Stimulated activated effector memory CD8-positive, alpha-beta T cell treated with anti-CD3 and anti-CD28 coated beads, Interleukin-12 subunit alpha, Interleukin-12 subunit beta, amount 100 ng/mL, for 72 hours (primary cell): ENCODE measurements at places on chromosomes 5 and 9.
A peak's percentile ranks its signal among the peaks of the same experiment; 100 is the strongest.

GRCh38 chr9:120928483-120929228, 2.1 kb upstream of the TRAF1 start:
- DNase-seq, result peak; percentile 60

DNA sequence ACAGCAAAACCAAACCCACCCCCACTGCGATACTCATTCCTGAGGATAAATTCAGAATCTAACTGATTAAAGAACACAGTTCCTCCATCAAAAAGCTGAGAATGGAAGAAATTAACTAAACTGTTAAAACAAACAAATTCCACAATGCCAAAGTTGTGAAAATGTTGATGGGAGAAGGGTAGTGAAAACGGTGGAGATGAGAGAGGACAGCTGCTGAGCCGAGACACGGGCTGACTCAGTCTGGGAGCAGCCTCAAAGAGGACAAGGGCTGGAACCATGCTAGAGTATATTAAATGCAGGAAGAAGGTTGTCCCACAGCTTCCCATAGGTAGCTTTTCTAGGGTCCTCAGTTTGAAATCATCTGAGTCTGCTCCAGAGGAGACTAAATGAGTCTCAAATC, 14.3 kb downstream of the ADAMTS12 start:
- DNase-seq, result no peak

DNA sequence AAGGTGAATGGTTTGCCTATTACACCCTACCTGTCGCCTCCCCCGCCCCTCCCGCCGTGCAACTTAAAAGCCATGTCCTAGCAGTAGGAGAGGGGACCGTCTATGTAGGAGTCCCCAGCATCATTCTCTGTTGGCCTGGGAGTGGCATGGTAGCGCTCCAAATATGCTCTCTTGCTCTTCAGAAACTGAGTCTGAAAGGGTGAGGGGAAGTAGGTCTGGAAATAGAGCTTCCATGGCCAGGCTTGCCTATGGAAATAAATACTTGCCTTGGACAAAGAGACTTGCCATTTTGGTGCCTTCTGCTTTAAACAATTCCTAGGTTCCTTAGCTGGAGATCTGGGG, 1.4 kb downstream of the RGS7BP start:
- no peak for DNase-seq

DNA sequence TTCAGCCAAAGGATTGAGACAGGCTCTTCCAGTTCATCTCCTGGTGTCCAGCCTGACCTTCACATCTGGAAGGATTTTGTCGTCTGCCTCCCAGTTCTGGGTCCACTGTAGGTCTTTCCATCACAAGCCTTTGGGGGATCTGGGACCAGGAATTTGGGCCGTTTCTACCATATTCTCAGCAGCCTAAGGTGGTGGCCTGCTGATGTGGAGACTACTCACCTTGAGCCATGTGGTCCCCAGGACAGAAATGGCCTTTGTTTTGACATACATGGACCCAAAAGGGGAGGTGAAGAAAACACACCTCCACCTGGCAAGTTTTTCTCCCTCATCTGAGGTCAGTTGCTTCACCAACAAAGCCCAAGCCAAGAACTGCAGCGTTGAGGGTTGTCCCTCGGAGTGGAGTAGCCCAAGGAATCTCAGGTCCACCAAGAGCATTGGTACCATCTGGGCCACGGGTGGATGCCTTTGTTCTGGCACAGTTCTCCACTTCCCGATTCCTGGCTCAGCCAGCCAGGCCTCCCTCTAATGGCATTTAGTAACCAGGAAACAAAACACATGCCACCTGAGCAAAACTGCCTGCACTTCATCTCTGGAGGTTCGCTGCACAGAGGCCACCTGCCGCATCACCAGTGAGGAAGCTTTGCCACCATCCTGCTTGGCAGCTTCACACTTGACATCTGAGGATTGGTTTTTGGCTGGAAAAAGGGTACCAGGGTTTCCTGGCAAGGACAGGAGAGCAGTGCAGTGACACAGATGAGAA, 24.7 kb downstream of the AMBP start:
- no peak for DNase-seq

DNA sequence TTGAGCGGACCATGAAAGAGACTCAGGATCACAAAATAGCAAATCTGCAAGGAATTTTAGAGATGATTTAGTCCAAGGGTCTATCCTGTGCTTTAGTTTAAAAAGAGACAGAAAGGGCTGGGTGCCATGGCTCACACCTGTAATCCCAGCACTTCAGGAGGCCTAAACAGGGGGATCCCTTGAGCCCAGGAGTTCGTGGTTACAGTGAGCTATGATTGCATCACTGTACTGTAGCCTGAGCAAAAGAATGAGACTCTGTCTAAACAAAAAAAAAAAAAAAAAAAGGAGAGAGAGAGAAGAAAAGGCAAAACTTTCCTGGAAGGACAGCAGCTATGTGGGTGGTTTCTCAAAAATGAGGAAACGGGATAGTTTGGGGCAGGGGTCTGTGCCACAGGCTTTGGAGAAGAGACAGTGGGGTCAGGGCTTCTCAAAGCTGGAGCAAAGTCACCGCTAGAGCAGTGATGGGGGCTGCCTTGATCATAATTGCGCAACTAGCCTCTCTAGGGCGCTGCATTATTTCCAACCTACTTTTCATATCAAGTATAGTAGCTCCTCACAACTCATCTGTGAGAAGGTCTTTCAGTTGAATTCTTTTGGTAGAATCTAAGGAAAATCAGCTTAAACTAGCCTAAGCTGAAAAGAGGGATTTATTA, 8.5 kb upstream of the ANKH start:
- DNase-seq, result no peak

- no peak for DNase-seq
Observed at GRCh38 chr9:93895535-93895934, 59.6 kb downstream of the BARX1 start.

- no peak for DNase-seq
Observed at GRCh38 chr9:70044490-70045307, 1.1 kb downstream of the MAMDC2 start.

DNA sequence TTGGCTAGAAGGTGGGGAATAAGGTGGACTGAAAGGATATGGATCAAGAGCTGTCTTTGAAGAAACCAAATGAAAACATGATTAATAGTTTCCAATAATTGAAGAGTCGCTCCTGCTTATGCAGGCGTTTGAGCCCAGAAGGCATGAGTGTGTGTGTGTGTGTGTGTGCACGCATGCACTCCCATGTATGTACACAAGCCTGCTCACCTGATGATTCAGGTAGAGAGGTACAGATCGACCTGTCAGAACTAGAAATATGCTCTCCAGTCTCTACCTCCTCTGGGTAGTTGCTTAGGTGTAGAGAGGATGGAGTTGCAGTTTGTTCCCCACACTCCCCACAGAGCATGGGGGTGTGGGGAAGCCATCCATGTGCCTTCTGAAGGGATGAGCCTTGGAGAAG, 1.1 kb upstream of the FGF1 start:
- no peak for DNase-seq

DNA sequence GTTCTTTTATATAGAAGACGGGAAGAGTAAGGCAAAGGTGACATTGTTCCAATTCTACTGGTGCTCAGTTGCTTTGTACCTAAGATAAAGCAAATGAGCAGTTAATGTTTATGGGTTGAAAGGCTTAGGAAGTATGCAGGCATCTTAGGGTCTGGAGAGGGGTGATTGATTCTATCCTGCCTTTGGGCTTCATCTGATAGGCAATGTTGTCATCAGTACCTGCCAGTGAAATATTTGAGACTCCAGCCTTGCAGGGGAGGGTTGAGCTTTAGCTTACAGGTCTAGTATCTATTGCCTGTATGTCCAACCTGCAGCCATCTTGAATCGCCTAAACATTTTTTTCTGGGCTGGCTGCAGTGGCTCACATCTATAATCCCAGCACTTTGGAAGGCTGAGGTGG, 13.8 kb upstream of the CTSV start:
- no peak for DNase-seq
